Activated T-cell treated with anti-CD3 and anti-CD28 coated beads for 4 hours (primary cell): ENCODE measurements at places on chromosomes 7 and 10.

GRCh38 chr10:81498011-81498551, 376.9 kb upstream of the NRG3 start:
- DNase-seq, result no peak

GRCh38 chr10:50511492-50512213, 112.1 kb downstream of the SGMS1 start:
- no peak for DNase-seq

- no peak for DNase-seq
Measured at GRCh38 chr10:114526126-114526503, 121.8 kb upstream of the AFAP1L2 start.

DNA sequence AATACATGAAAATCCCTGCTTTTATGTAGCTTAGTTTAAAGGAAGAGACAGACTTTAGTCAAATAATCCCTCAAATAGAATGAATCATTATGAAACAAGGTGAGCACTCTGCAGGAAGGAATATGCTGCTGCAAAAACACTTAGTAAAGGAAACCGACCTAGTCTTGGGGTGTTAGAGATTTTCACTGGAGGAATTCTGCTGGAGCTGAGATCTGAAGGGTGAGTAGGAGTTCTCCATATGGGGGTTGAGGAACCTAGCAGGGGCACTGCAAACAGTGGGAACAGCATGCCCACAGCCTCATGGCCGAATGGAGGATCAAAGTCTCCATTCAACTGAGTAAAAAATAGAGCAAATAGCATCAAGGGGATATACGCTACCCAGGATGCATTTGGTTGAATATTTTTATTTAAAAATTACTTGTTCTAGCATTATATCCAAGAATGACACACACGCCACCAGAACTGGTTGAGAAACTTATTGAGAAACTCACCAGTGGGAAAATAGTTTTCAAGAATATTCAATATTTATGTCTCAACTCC, 3.5 kb downstream of the ITIH2 start:
- no peak for DNase-seq

GRCh38 chr10:7054915-7055314, 355.9 kb downstream of the SFMBT2 start:
- no peak for DNase-seq

DNA sequence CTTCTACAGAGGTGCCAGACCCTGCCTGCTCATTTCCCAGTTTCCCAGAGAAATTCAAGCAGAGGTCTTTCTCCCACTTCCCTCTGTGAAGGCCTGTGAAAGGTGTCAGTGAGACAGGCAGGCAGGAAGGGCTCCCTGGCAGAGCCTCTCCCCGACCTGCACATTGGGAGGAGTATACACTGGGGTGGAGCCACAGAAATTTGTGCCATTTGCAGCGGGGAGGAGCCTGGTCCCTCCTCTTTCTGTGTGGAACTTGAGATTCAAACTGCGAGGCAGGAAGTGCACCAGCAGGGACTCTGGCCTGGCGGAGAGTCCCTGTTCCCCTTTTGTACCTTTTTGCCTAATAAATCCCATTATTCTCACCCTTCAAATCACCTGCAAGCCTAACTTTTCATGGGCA, 54.6 kb upstream of the OPN4 start:
- no peak for DNase-seq

DNA sequence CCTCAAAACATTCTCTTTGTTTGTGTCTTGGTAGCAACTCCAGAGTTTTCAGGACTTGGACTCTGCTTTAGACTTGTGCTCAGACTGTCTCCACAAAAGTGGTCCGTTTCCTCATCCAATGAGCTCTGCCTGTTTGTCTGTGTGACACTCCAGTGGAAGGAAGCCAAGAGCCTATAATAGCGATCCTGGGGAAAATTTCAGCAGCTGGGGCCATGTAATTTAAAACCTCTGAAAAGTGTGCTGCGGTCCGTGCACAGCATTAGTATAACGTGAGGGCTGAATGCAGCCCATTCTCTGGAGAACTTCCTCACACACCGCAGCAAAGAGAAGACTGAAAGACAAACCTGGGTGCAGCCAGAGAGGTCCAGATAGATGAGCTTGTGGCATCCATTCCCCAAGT, at the start of gene LRRC17:
LRRC17 (plus strand) TSS at position 259 of the 400 bp plus-strand sequence. CDS start 20,914 bp downstream, outside the sequence.
- DNase-seq, result no peak

GRCh38 chr10:62937674-62938073, 121.5 kb upstream of the EGR2 start:
- no peak for DNase-seq

DNA sequence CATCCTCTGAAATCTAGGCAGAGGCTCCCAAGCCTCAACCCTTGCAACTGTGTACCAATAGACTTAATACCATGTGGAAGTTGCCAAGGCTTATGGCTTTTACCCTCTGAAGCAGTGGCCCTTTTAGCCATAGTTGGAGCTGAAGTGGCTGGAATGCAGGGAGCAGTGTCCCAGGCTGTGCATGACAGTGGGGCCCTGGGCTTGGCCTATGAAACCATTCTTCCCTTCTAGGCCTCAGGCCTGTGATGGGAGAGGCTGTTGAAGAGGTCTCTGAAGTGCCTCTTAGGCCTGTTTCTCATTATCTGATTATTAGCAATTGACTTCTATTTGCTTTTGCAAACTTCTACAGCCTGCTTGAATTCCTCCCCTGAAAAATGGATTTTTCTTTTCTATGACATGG, 612.7 kb upstream of the ZWINT start:
- no peak for DNase-seq

- DNase-seq, result no peak
Measured at GRCh38 chr7:99953649-99954048, 22.2 kb downstream of the AZGP1 start.

GRCh38 chr7:60706-61105, 131.7 kb upstream of the FAM20C start:
- DNase-seq, result no peak

- no peak for DNase-seq
Measured at GRCh38 chr10:120076996-120077706, 184.6 kb downstream of the SEC23IP start.

GRCh38 chr10:120782336-120782735, 68.8 kb upstream of the WDR11 start:
- DNase-seq, result no peak

DNA sequence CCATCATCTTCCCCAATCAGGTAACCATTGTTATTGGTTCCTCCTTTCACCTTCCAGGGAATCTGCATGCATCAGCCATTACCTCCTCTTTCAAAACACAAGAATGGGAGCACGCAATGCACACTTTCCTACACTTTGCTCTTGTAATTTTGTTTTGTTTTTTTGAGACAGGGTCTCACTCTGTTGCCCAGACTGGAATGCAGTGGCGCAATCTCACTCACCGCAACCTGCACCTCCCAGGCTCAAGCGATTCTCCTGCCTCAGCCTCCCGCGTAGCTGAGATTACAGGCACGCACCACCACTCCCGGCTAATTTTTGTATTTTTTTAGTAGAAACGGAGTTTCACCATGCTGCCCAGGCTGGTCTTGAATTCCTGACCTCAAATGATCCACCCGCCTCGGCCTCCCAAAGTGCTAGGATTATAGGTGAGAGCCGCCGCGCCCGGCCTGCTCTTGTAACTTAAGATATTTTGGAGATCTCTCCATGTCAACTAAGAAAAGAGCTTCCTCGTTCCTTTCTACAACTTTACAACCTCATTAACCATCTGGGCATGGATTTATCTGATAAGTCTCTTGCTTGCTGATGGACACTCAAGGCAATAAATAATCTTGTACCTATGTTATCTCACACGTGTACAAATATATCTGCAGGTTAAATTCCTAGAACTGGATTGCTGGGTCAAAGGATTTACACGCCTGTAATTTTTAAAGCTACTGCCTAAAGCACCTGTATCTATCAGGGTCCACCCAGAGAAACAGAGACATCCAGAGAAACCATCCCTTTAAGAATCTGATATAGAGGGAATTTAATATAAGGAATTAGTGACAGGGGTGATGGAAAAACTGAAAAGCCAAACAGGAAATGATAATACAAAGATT, 4.2 kb downstream of the CYTH3 start:
- no peak for DNase-seq

DNA sequence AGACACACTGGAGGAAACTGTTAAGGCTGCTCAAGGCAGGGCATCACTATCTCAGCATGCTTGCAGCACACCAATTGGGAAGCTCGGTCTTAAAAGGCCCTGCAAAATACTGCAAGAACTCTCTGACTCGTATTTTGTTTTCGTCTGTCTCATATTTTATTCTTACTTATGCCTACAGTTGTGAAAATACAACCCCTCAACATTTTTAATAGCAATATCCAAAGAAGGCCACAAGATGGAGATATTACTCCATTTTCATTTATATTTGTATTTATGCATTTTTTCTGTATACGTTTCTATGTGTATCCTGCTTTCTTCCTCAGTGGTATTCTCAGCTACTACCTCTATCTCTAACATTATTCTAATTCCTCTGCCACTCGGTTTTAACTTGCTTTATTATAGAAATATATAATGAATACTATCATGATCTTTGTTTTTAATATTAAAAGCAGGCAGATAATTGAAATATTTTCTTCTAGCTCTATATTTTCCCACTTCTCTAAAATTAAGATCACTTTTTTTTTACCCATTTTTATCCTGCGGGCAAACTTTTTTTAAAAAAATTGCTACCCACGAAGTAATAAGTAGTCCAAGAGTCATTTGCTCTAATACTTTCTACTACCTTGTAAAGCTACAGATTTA, 10.0 kb downstream of the DNAJC1 start:
- DNase-seq, result no peak

GRCh38 chr10:132574783-132575319, 37.3 kb downstream of the INPP5A start:
- DNase-seq, result no peak

DNA sequence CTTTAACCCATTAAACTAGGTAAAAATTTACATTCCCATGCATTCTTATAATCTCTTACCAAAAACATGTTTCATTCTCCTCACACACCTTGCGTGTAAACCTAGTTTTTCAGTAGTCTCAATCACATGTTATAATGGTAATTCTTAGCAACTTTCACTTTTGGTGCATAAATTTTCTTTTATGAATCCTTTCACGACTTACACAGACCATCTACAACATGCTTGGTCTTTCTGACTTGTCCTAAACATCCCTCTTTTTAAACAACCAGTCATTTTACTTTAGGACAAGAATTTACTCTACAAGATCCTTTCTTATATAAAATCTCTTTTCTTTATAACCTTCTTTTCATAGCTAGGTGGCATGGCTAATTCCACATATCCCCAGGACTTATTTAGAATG, 25.8 kb downstream of the FBXL13 start:
- DNase-seq, result no peak

GRCh38 chr10:52771534-52772445, 794 bp downstream of the MBL2 start:
- DNase-seq, result no peak

GRCh38 chr7:41476460-41476803, 226.5 kb downstream of the INHBA start:
- DNase-seq, result no peak

GRCh38 chr7:40659231-40659630, 524.4 kb downstream of the SUGCT start:
- no peak for DNase-seq

GRCh38 chr7:130432886-130433285, 7.9 kb downstream of the CEP41 start:
- no peak for DNase-seq

DNA sequence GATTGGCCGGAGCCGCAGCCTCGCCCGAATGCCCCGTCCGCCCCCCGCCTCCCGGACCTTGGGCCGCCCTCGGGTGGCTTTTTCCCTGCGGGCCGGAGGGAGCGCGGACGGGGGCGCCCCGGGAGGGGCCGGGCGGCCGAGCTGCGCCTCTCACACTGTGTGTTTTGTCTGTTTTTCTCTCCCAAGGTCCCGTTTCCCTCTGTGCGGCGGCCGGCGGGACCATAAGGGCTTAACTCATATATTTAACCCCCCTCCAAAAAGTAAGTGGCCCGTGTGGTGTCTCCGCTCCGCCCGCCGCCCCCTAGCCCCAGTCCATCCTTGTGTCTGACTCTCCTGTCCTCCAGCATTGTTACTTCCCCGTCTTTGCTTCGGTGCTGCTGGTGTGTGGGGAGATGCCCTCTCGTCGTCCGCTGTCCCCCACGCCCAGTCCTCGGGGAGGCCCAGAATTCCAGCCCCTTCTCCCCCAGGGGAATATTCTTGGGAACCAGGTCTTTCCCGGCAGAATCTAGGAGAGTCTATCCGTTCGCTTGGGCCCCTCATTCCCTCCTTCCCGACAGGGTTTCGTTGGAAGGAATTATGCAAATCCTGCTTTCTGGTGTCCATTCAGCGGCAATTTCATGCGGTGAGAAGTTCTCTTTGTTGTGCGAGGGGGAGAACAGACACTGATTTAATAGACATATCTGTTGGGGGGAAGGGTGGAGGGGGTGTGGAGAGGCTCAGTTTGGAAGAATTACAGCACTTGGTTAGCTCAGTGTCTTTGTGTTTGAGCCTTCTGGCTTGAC, 1.3 kb downstream of the LCOR start:
- no peak for DNase-seq

GRCh38 chr10:83127942-83128575, 1011.2 kb upstream of the GHITM start:
- no peak for DNase-seq

- DNase-seq, result no peak
Measured at GRCh38 chr7:45665172-45665571, 91.0 kb downstream of the ADCY1 start.

GRCh38 chr7:50204581-50204980, 99.9 kb upstream of the IKZF1 start:
- DNase-seq, result no peak

GRCh38 chr7:104998040-104998752, 15.8 kb upstream of the KMT2E start:
- no peak for DNase-seq

- no peak for DNase-seq
Measured at GRCh38 chr10:73576178-73576889, 14.8 kb downstream of the USP54 start.

DNA sequence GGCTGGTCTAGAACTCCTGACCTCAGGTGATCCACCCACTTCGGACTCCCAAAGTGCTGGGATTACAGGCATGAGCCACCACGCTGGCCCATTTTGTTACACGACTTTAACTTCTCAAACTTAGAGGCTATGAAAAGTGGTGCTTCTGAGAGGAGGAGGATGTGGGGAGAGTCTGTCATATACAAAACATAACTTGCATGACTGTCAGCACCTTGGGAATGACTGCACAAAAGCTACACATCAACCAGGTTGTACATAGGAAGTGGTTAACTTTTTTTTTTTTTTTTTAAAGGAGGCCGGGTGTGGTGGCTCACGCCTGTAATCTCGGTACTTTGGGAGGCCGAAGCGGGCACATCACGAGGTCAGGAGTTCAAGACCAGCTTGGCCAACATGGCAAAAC, 43.4 kb upstream of the GSDME start:
- no peak for DNase-seq

DNA sequence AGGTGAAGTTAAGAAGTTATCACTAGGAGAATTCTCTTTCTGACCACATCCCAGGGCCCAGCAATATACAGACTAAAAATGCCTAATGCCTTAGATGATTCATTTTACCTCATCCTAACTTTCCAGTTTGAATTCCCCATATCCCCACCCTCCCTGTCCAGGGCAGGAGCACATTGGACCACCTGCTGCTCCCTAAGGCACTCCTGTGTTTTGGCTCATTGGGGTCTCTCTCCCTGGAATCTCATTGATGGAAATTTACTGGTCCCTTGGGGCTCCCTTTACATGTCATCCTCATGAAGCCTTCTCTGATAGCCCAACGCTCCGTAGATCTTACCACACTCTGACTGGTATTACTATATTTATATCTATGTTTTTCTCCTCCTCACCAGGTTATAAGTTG, 2.7 kb downstream of the IL2RA start:
- no peak for DNase-seq

- DNase-seq, result no peak
Measured at GRCh38 chr10:133159950-133160825, at the start of gene KNDC1. Gene KNDC1 (plus strand): TSS chr10:133160219. CDS start chr10:133160468, 249 bp downstream.

- DNase-seq, result no peak
Measured at GRCh38 chr10:75646916-75647315, 215.5 kb downstream of the LRMDA start.

GRCh38 chr7:44622342-44623151, 16.1 kb downstream of the OGDH start:
- DNase-seq, result no peak
